ENCODE measurements at places on chromosomes 1 and 21.
A peak's percentile ranks its signal among the peaks of the same experiment; 100 is the strongest.

GRCh38 chr1:199720496-199720895, 307.0 kb upstream of the NR5A2 start:
- no peak for DNase-seq

DNA sequence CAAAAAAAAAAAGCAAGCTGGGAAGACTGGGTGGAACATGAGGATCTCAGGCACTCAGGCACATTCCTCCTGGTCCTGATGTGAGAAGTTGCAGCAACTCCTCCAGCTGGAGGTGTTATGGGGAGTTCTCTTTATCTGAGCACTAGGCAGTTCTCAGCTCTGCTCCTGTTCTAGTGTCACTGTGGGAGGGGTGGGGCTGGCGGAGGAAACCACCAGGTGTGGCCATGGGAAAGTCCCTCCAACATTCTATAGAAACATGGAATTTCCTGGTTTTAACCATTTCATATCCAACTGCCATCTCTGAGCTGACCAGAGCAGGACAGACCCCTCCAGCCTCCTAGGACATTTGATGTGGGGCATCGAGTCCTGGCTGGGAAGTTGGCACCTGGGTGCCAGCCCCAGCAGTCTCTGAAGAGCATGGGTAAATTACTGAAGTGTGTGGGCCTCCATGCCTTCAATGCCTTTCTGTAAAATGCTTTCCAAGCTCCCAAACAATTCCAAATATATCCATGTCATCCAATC, 804 bp upstream of the IKBKE start:
- peak; percentile 53 for DNase-seq

- no peak for DNase-seq
Measured at GRCh38 chr21:40318371-40318770, 451.1 kb downstream of the PCP4 start.

- DNase-seq: peak; percentile 30
Measured at GRCh38 chr21:15063081-15063813, 1.6 kb downstream of the NRIP1 start.

GRCh38 chr1:25944986-25945385, 38.8 kb upstream of the STMN1 start:
- DNase-seq: no peak

- DNase-seq: no peak
Measured at GRCh38 chr1:204896787-204897469, 26.3 kb downstream of the NFASC start.

- DNase-seq: no peak
Measured at GRCh38 chr1:93111065-93111464, 32.0 kb downstream of the MTF2 start.

Measured in stimulated activated CD4-positive, alpha-beta T cell treated with anti-CD3 and anti-CD28 coated beads, Interleukin-2, amount 100 ng/mL, for 24 hours (primary cell).